ENCODE measurements at places on chromosomes 6 and 20. TPM values are rescaled to one million over a fixed set of nuclear protein-coding genes. Genes with fewer than 3 reads are reported as not detected.

GRCh38 chr20:50115041-50115512 is 2.1 kb upstream of the UBE2V1 start:
- peaks cover 50% of the 10 kb centered on the region for H3K4me1 ChIP-seq
- no peak for DNase-seq
- H3K4me3 ChIP-seq = peak overlapping the region; percentile 85

Gene EYA2
- not detected for total RNA-seq

Gene ID4
- total RNA-seq = not detected

Gene SRXN1
- 20.0 TPM for total RNA-seq

- DNase-seq = no peak
- H3K27ac ChIP-seq = no peak overlapping the region
- no peaks in the 10 kb centered on the region for H3K27me3 ChIP-seq
- H3K4me1 ChIP-seq = no peaks in the 10 kb centered on the region
Observed at GRCh38 chr20:9999645-10000044, 35.1 kb upstream of the ANKEF1 start.

GRCh38 chr6:104623052-104623690 is 236.5 kb downstream of the HACE1 start:
- peaks cover 11% of the 10 kb centered on the region for H3K27me3 ChIP-seq
- H3K27ac ChIP-seq = no peak overlapping the region
- no peak for DNase-seq
- peaks cover 3% of the 10 kb centered on the region for H3K4me1 ChIP-seq

- DNase-seq = no peak
- H3K27ac ChIP-seq = no peak overlapping the region
- peaks cover 22% of the 10 kb centered on the region for H3K36me3 ChIP-seq
- H3K4me3 ChIP-seq = no peak overlapping the region
- no peaks in the 10 kb centered on the region for H3K27me3 ChIP-seq
- peaks cover 8% of the 10 kb centered on the region for H3K4me1 ChIP-seq
Observed at GRCh38 chr6:20777801-20778200, 243.5 kb downstream of the CDKAL1 start.

- no peak overlapping the region for H3K4me3 ChIP-seq
- H3K27me3 ChIP-seq = peaks cover 32% of the 10 kb centered on the region
- DNase-seq = no peak
- no peaks in the 10 kb centered on the region for H3K36me3 ChIP-seq
Observed at GRCh38 chr6:110173506-110174132, 5.9 kb downstream of the WASF1 start.

DNA sequence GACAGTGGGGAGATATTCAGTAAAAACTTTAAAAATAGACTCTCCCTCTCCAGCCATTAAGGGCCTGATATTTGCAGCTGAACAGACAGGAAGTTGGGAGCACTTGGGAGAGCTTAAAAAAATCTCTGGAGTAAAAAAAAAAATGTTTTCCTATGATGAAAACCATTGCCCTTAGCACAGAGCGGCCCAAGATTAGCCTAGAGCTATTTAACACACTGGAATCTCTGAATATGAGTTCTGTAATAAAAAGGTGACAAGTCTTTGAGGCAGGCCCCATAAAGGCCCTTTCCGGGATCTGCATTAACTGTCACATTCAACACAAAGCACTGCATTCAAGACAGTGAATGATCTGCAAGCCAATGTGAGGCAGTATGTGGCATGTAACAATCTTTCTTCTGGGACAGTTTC is 393.7 kb downstream of the ZFAND3 start:
- no peaks in the 10 kb centered on the region for H3K4me1 ChIP-seq
- no peak overlapping the region for H3K4me3 ChIP-seq
- no peak overlapping the region for H3K27ac ChIP-seq
- DNase-seq = no peak

GRCh38 chr6:41371992-41372831 is 36.8 kb downstream of the NCR2 start:
- peak overlapping the region; percentile 61 for H3K4me3 ChIP-seq
- H3K27me3 ChIP-seq = peaks cover 68% of the 10 kb centered on the region
- H3K36me3 ChIP-seq = no peaks in the 10 kb centered on the region
- H3K4me1 ChIP-seq = peaks cover 9% of the 10 kb centered on the region
- peak overlapping the region; percentile 25 for H3K27ac ChIP-seq

- no peaks in the 10 kb centered on the region for H3K4me1 ChIP-seq
- H3K36me3 ChIP-seq = no peaks in the 10 kb centered on the region
- H3K27ac ChIP-seq = no peak overlapping the region
- DNase-seq = no peak
Observed at GRCh38 chr20:7383216-7383615, 557.0 kb downstream of the HAO1 start.

Gene PSORS1C2
- total RNA-seq = not detected

DNA sequence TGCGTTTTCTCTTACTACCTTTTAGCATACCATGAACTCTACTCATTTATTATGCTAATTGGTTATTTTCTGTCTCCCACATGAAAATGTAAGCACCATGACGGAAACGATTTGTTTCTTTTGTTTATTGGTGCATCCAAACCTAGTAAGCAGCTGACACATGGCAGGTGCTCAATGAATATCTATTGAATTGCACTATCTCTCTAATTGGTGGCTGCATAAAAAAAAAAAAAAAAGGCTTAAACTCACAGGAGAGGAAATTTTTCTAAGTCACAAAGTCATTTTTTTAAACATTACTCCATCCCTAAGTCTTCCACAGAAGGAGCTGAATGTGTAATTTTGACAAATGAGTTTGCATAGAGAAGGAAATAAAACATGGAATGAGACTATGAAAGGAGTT is 608.4 kb downstream of the PTPRT start:
- no peak overlapping the region for H3K4me3 ChIP-seq
- no peaks in the 10 kb centered on the region for H3K36me3 ChIP-seq

DNA sequence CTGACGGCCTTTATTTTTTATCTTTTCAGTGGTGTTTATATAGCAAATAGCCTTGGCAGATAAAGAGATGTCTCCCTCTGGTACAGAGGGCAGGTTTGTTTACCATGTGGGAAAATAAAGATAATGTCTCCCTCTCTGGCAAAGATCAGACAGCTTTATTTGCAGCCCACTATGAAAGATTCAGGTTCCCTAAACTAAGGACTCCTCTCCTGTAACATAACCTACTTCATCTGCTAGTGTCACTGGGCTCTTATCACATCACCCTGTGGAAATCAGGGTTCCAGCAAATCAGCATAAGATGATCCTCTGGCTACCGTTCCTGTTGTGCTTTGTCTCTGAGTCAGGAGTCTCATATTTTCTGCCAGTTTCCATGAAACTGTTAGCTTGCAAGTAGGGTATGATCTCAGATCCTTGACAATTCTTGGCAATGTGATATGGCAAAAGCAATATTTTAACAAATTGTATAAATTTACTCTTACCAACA is 3.1 kb downstream of the FBXL4 start:
- H3K36me3 ChIP-seq = peaks cover 48% of the 10 kb centered on the region
- no peak for DNase-seq
- H3K4me1 ChIP-seq = peaks cover 28% of the 10 kb centered on the region

GRCh38 chr6:74458536-74458935 is 747.3 kb downstream of the COL12A1 start:
- H3K4me3 ChIP-seq = no peak overlapping the region
- no peaks in the 10 kb centered on the region for H3K27me3 ChIP-seq
- no peaks in the 10 kb centered on the region for H3K36me3 ChIP-seq
- H3K4me1 ChIP-seq = no peaks in the 10 kb centered on the region

Gene USP49
- 6.1 TPM for total RNA-seq

Gene FNDC11
- total RNA-seq = 0.27 TPM

GRCh38 chr6:44061375-44062104 is 65.7 kb downstream of the MRPL14 start:
- H3K27me3 ChIP-seq = no peaks in the 10 kb centered on the region
- H3K36me3 ChIP-seq = no peaks in the 10 kb centered on the region
- no peak overlapping the region for H3K27ac ChIP-seq
- H3K4me3 ChIP-seq = no peak overlapping the region
- no peak for DNase-seq

Gene DIDO1
- 57.9 TPM for total RNA-seq

GRCh38 chr20:18683839-18684238 is 96.0 kb downstream of the DTD1 start:
- H3K4me1 ChIP-seq = peaks cover under 1% of the 10 kb centered on the region
- no peaks in the 10 kb centered on the region for H3K36me3 ChIP-seq
- H3K4me3 ChIP-seq = no peak overlapping the region
- no peak overlapping the region for H3K27ac ChIP-seq

Gene ULBP1
- 0.41 TPM for total RNA-seq

Gene TGM3
- not detected for total RNA-seq

- H3K27me3 ChIP-seq = peaks cover 10% of the 10 kb centered on the region
- peak overlapping the region; percentile 5 for H3K4me3 ChIP-seq
- H3K36me3 ChIP-seq = no peaks in the 10 kb centered on the region
- H3K4me1 ChIP-seq = peaks cover 38% of the 10 kb centered on the region
- H3K27ac ChIP-seq = peak overlapping the region; percentile 71
- peak; percentile 26 for DNase-seq
Observed at GRCh38 chr6:154606457-154606856, 96.0 kb upstream of the CNKSR3 start.

All from activated T-helper 2 cell treated with anti-CD3 and anti-CD28 coated beads, Interferon-gamma antibody, Interleukin-2, Interleukin-4, amounts not matched to agents 10 μg/mL and 5 μg/mL and 100 μg/mL, durations not matched to agents 14 hours and 24 hours and 36 hours (primary cell).